Activated CD8-positive, alpha-beta memory T cell treated with anti-CD3 and anti-CD28 coated beads for 1 hour (primary cell): ENCODE measurements at places on chromosomes 5 and 9.

GRCh38 chr9:34501372-34501771, 21.4 kb downstream of the ENHO start:
- no peak for DNase-seq

GRCh38 chr5:132962429-132963021, 909 bp downstream of the AFF4 start:
- no peak for DNase-seq

DNA sequence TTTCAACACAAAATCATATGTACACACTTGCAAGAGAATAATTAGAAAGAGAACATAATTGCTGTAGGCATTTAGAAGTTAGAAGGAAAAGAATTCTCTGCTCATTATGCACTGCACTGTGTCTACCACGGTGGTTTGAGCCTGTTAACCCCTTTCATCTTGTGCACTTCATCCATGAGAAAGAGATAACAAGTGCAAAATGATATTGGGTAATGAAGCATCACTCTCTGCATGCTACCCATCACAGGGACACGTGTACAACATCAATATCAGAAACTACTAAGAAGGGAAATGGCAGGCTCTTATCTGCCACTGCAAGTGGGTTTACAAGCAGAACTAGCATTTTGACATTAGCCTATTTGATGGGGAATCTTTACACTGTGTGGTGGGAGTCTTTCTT, 202.6 kb downstream of the CDH12 start:
- no peak for DNase-seq

DNA sequence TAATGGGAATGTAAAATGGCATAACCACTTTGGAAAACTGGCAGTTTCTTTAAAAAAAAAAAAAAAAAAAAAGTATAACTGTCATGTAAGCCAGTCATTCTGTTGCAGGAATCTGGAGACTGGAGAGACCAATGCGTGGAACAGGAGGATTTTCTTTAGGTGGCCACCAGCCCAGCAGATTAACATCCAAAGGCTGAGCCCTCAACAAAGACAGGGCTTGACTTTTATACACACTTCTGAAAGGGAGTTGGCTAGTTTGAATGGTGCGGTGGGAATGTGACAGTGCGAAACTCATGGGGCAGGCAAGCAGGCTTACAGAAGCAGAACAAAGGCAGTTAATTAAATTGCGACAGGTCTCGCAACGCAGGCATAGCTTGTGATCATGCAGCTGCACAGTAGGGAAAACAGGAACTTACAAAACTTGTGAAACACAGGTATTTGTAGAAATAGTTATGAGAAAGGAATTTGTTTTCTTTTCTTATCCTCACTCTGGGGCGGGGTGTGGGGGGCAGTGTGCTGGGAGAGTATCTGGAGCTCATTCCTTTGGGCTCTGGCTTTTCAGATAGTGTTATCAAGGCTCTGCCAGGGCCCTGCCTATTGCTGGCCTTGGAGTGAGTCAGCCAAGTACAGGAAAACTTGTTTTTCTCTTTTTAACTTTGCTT, 12.0 kb downstream of the UIMC1 start:
- no peak for DNase-seq

- DNase-seq: no peak
Observed at GRCh38 chr5:136423944-136424606, 58.7 kb upstream of the TRPC7 start.

GRCh38 chr9:107638521-107639310, 149.1 kb upstream of the KLF4 start:
- DNase-seq: no peak

DNA sequence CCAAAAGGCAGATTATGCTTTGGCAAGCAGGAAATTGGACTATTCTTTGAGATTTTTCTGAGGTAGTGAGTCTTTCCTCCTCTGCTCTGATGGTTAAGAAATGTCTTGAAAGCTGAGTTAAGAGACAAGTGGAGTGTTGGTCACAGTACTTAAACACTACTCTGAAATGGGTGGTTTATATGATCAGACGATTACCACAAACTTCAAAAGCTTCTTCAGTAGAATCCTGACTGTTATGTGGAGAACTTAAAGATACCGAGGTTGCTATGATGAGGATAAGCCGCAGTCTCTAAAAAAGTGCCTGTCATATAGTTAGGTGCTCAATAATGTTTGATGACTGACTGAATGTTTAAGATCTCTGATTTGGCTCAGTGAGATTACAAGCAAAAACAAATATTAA, 24.3 kb downstream of the GCNT4 start:
- DNase-seq: no peak

GRCh38 chr5:72465601-72466563, 41.3 kb downstream of the ZNF366 start:
- no peak for DNase-seq

GRCh38 chr5:6905883-6906282, 192.7 kb downstream of the TENT4A start:
- no peak for DNase-seq

DNA sequence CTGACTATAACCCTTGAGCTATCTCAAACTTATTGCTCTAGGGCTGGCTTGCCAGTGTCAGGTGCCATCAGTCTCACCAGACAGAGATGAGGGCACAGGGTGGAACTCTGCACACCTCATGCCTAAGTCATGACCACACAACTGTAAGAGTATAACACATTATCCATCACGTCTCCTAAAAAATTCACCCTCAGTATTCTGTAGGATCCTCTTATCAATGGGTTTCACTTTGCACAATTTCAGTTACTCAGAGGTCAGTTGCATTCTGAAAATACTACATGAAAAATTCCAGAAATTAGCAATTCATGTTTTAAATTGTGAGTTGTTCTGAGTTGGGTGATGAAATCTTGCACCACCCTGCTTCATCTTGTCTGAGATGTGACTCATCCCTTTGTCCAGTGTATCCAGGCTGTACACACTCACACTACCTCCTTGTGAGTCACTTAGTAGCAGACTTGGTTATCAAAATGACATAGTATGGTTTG, 690.9 kb upstream of the CDH18 start:
- no peak for DNase-seq

GRCh38 chr9:28866951-28867350, 1293.7 kb upstream of the C9orf72 start:
- no peak for DNase-seq

GRCh38 chr5:148972396-148972795, 90.5 kb downstream of the SH3TC2 start:
- no peak for DNase-seq

DNA sequence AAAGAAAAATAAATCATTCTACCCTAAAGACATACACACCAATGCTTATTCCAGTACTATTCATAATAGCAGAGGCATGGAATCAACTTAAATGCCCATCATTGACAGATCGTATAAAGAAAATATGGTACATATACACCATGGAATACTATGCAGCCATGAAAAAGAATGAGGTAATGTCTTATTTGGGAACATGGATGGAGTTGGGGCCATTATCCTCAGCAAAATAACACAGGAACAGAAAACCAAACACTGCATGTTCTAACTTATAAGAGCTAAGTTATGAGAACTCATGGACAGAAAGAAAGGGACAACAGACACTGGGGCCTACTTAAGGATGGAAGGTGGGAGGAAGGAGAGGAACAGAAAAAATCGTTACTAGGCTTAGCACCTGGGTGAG, 527.5 kb upstream of the ST8SIA4 start:
- DNase-seq: no peak

DNA sequence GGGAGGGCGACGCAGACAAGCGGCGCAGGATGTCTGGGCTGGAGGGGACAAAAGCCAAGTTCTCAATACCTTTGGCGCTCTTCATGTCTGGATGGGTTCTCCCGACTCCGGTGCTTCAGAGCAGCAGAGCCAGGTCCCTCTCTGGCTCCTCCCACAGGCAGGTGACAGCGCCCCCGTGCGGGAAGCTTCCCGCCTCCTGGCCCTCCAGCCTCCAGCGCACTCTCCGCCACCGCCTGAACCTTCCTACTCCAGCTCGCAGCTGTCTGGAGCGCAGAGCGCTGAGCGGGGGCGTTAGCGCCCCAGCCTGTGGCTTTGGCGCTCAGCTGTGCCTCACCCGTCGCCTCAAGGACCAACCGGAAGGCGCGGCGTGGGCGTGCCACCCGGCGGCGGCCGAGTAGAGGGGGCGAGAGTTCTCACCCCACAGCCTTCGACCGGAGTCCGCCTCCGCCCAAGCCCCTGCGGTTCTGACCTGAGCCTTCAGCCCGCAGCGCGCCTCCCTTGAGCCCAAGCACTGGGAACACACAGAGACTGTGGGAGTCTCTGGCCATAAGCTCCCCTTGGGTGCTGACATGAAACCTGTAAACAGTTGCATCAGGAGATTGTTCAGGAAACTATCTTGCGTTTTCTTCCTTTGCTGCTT, at the start of gene SLCO4C1:
Gene SLCO4C1, minus strand, starts transcription at position 107 of the 640 bp plus-strand sequence. Its CDS starts 22 bp downstream, at position 85.
- DNase-seq: peak; percentile 44

DNA sequence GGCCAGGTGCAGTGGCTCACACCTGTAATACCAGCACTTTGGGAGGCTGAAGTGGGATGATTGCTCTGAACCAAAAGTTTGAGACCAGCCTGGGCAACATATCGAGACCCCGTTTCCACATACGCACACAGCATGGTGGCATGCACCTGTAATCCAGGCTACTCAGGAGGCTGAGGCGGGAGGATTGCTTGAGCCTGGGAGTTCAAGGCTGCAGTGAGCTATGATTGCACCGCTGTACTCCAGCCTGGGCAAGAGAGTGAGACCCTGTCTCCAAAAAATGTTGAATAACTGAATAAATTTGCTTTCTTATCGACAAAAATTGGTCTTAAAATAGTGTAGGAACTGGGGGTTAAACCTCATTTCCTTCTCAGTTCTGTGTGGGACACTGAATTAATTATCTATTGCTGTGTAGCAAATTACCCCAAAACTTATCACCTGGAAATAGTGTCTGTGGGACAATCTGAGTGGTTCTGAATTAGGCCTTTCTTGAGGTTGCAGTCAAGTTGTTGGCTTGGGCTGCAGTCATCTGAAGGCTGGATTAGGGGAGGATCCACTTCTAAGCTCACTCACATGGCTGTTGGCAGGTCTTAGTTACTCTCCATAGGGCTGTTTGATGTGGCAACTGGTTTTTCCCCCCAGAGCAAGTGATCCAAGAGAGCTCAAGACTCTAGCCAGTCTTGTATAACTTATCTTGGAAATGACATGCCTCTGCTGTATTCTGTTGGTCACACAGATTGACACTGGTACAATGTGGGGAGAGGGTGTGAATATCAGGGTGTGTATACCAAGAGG, 2.0 kb downstream of the SNX30 start:
- no peak for DNase-seq

DNA sequence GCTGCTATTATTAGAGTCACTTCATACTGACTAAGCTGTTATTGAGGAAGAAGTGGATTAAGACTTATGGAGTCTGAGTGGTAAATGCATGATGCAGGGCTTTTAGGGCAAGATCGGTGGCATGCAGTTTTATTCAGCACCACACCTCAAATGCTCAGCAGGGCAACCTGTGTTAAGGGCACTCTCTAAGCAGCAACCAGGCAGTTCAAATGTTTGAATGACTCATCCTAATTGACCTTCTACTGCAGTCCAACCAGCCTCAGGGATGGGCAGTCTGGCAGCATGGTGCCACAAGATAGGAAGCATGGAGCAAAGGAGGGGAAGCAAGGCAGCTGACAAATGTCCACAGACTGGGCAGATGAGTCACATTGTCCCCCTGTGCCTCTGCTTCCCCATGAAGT, 80.2 kb upstream of the MIER3 start:
- DNase-seq: no peak

- DNase-seq: no peak
Observed at GRCh38 chr9:88923092-88923491, 68.2 kb upstream of the S1PR3 start.

GRCh38 chr9:92190536-92190790, 75.2 kb upstream of the SPTLC1 start:
- no peak for DNase-seq

GRCh38 chr5:126686451-126687126, 85.8 kb downstream of the PHAX start:
- DNase-seq: no peak

DNA sequence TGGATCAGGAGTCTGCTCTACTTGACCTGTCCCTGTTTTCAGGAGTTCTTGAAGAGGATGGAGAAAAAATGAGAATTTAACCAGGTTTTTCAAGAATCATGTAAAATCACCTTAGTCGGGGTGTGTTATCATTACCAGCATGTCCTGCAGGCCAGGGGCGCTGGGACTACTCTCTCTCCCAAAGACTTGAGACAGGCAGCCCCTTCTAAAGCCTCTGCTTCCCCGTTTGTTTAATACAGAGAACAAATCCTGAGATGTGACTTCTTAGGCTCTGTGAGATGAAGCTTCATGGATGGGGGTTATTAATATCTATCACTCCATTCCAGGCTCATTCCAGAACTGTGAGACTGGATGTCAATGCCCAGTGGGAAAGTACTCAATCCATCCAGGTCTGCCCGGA, 3.0 kb downstream of the PAX5 start:
- no peak for DNase-seq

DNA sequence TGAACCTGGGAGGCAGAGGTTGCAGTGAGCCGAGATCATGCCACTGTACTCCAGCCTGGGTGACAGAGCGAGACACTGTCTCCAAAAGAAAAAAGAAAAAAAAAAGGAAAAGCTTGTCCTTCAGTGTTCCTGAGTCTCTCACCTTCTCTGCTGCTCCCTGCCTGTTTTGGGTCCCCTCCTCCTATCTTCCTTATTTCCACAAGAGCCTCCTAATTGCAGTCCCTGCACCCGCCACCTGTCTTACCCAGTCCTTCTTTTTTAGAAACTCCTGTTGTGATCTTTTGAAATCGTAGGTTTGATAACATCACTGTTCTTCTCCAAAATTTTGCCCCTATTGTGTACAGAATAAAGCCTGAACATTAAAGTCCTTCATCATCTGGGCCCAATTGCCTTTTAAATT, 234.9 kb downstream of the SH3GL2 start:
- no peak for DNase-seq

DNA sequence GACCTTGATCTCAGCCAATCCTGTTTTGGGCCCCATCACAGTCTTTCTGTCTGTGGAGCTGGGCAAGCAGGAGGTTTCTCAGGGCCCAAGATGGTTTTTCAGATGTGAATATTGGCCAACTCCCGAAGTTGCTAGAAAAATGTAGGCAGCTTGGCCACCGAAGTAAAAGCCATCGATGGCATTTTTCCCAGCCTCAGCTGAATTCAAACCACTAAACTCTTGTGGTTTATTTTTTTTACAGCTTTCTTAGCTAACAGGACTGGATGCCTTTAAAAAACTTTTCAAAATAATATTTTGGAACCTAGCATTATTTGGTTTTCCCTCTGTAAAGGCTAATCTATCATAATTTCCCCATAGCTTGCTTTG, 102.5 kb upstream of the ERCC6L2 start:
- no peak for DNase-seq

GRCh38 chr9:93205045-93205768, 21.3 kb downstream of the WNK2 start:
- DNase-seq: no peak

GRCh38 chr5:91127456-91128081, 255.5 kb downstream of the ARRDC3 start:
- no peak for DNase-seq

- no peak for DNase-seq
Observed at GRCh38 chr5:117945258-117945657, 1043.1 kb downstream of the DTWD2 start.

- no peak for DNase-seq
Observed at GRCh38 chr5:132480546-132480892, 10.1 kb downstream of the IRF1 start.
